ENCODE measurements at places on chromosomes 2 and 18. TPM values are rescaled to one million over a fixed set of nuclear protein-coding genes. Genes with fewer than 3 reads are reported as not detected.

POTEC gene
- not detected for total RNA-seq

UBR3 gene
- total RNA-seq, result 10.4 TPM

VAMP8 gene
- total RNA-seq, result 23.2 TPM

TMEM198 gene
- 0.71 TPM for total RNA-seq

VAMP5 gene
- 0.31 TPM for total RNA-seq

AFF3 gene
- not detected for total RNA-seq

MAIP1 gene
- total RNA-seq, result 34.6 TPM
